ENCODE measurements at places on chromosomes 3 and 15. TPM values are rescaled to one million over a fixed set of nuclear protein-coding genes. Genes with fewer than 3 reads are reported as not detected.

- peak; percentile 83 for DNase-seq
Observed at GRCh38 chr3:183285828-183286457, 32.9 kb downstream of the B3GNT5 start.

DNA sequence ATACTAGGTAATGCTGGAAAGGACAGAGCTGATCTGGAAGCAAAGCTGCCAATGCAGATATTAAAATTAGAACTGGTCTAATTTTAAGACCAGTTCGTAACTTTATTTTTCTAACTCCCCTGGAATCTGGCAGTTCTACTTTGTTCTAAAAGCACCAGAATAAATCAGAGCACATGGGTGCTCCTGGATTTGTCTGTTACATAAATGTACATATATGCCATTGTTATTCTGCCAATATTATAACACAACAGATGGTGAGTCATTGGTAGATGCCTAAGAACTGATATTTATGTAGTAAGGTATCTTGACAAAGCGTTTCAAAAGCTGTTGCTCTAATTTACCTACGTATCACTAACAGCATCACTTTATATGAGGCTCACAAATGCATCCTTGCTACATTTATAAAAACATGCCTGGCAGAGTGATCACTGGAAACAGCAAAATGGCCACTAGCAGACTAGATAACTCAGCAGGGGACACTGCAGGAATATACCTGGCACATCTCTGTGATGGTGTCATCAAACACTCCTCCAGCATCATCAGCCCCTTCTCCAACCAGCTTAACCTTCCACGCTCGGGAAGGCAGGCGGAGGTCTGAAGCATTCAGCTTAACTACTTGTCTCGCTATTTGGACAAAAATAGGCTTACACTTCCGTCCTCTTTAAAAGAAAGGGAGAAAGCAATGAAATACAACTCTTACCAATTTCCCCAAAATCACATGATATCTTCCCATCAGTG, 26.2 kb downstream of the FBXL22 start:
- DNase-seq, result no peak

DNA sequence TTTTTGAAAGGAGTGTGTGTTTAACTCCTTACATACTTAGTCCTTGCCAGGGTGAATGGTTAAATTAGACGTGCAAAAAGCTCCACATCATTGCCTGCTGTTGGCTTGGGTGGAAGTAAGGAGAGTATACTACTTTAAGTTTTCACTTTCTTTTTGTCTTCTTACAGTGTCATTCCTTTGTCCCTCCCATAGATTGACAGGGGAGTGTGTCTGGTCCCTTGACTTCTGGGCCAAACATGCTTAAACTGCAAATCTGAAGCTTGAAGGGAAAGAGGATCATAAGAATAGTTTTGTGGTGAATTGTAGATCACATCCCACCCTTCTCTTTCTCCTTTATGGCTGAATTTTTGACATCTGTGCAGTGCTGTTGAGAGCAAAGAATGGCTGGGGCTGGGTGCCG, 355.8 kb upstream of the C2CD4B start:
- DNase-seq, result no peak

- no peak for DNase-seq
Observed at GRCh38 chr3:31770822-31771326, 210.2 kb downstream of the OSBPL10 start.

DNA sequence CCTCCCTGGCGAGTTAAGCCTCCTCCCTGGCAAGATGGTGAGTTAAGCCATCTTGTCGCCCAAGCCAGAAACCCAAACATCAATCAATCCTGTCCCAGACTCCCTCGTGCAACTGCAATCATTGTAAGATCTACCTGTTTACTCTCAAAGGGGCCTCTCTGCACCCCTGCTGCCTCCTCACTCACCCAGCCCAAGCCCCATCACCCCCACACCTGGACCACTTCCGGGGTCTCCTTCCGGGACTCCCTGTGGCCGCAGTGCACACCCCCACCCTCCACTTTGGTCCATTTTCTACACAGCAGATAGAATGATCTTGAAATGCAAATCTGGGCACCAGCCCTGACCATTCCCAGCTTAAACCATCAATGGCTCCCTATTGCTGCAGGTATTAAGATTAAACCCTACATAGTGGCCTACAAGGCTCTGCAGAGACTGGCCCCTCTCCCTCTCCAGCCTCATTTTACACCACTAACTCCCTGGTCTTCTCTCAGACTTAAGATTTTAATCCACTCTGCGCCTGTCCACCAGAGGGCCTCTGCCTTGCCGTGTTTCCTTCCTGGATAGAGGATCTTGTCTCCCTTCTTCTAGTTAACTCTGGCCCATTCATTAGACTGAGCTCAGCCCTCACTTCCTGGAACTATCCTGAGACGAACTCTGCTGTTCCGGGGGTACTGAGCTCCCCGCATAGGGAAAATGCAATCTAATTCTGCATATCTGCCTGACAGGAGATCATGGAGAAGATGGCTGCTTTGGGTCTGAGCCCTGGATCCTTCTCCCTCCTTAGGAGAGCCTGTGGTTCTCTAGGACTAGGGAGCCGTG, 41.9 kb upstream of the SLC6A1 start:
- DNase-seq, result peak; percentile 67

DNA sequence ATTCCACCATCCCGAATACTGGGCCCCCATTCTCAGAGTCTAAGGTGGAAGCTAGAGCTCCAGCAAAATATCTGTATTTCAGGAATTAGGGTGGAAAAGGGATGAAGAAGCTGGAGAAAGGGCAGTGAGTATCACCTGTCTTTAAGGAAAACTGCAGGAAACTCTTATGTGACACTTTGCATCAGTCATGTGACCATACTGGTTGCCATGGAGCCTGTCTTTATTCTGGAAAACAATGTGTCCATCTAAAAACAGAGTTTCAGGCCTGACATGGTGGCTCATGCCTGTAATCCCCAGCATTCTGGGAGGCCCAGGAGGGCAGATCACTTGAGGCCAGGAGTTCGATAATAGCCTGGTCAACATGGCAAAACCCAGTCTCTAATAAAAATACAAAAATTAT, 52.9 kb upstream of the FSIP1 start:
- DNase-seq, result no peak

GRCh38 chr3:3191675-3192285, 12.3 kb upstream of the CRBN start:
- DNase-seq, result no peak

The PLXNA1 gene
- total RNA-seq, result 7.5 TPM

The P3H2 gene
- total RNA-seq, result not detected

The KCNMB2 gene
- total RNA-seq, result not detected

The ZNF710 gene
- total RNA-seq, result 32.3 TPM

Measured in Karpas-422 (cell line).